ENCODE measurements at places on chromosomes 7 and 10.

- DNase-seq: no peak
These were observed 135.9 kb downstream of the ZNF92 start for GRCh38 chr7:65509368-65510186.

DNA sequence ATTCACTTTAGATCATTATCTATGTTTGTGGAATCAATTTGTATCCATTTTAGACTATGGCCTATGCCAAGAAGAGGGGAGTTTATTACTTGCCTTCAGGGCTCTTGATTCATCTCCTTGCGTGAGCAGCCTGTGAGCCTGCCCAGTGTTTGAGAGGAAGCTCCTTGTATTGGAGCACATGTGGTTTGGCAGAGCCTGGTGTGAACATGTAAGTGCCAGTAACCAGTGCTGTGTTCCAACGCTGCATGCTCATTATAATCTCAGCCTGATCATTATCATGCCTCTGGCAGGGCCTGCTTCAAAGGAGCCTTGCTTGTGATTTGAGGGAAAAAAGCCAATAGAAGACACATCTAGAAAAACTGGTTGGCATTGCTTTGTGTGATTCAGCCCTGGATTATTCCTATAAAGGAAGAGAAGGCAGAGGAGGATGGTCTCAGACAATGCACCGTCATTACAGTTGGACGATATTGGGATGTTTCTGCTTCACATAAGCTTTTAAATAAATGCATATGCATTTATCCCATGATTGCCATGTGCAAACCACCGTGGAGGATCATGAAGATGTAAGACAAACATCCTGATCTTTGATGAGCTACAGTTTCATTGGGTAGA, 203.4 kb upstream of the AHR start:
- DNase-seq: no peak

- DNase-seq: no peak
These were observed 207.7 kb downstream of the PTN start for GRCh38 chr7:137135654-137136350.

DNA sequence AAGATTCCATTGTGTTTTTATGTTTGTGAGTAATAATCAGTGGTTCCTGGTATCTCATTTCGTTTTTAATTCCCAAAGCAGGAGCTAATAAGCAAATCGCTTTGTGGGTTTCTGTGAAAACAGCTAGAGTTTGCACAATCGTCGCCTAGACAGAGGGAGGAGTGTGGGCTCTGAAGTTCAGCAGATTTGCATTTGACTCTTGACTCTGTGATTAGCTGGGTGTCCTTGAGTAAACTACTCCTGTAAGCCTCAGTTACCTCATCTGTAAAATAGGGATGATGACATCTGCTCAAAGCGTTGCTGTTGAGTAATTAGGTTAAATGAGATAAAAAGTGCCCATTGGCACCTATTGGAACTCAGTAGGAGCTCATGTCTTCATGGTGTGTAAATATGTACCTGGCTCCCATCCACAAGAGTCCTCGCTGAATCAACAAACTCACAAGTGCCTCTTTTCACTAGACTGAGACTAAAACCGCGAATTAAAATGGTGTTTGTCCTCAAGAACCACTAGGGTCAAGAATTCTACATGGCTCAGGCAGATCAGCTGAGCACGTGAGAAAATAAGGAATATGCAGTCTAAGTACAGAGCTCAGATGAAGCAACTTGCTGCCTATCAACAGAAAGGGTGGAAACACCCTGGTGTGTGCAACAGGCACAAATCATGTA, 385.8 kb upstream of the C7orf33 start:
- DNase-seq: no peak

GRCh38 chr10:110366635-110367034, 61.9 kb upstream of the SMNDC1 start:
- no peak for DNase-seq

DNA sequence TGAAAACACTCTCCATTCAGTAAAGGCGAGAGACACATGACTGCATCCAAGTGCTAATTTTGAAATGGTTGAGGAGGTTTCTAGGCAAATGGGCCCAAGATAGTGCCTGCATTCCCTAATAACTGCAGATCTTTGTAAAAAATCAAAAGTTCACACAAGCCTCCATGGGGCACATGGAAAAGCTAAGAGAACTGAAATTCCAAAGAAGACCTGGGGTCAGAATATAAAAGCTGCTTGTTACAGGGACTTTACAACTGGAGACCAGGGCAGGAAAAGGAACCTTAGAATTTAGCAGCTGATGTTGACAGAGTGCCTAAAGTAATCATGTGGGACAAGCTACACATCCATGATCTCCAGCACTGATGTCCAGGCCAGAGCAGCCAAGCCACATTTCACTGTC, 10.0 kb upstream of the ABI1 start:
- DNase-seq: no peak

DNA sequence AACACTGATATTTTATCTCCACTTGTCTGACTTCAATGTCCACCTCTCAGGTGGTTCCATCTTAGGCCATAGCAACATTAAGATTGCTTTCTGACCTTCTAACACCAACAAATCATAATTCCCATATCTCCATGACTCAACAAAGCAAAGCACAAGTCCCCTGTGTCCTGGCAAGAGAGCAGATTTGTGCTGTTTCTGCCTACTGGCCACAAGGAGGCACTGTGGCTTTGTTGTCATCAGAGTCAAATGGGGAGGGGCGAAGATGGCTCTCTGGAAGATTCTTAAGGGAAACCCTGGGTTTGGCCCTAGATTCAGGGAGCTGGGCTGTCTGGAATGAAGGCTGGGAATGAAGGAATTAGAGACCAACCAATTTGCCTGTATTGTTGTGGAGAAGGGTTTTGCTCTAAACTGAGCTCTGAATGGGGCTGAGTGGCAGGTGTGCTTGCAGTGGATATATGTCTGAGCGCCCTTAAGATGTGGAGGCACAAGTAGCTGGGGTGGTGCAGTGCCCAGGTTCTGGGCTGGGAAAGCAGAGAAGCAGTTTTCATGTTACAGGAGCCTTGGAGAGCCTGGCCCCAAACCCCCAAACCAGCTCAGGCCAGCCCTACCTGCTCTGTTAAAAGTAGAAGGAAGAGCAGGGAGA, 154.8 kb upstream of the PRSS58 start:
- no peak for DNase-seq

DNA sequence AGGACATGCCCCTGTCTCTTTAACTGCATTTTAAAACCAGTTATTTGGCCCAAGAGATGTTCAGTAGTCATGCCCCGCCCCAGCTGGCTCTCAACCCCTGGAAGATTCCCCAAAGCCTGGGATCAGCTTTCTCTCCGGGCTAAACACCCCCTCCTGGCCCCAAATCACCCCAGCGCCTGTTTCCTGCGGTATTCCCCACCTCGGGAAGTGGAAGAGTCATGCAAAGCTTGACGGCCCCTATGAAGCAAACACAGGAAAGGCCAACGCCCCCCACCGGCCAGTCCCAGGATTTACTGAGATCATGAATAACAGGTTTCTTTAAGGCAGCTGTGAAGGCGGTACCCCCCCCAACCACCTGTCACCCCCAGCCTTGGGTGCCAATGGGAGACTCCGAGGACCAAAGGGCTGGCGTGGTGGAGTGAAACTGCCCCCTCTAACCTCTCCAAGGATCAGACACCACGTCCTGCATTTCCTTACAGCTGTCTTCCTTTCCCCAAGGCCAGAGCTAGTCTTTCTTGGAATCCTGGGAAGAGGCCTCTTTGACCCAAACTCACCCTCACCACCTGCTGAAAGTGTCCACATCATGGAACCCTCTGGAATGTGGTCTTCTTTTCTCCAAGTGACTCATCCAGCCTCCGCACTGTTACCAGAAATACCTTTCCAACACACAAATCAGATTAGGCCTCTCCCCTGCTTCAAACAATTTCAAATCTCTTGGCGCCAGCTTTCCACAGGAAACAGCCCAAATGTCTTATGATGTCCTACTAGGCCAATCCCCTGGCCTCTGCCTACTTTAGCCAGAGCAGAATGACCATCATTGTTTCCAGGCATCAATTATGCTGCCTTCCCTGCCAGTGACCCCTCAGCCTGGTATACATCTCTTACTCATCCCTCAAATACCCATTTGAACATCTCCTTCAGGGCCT, 301.5 kb downstream of the ZEB1 start:
- DNase-seq: no peak

DNA sequence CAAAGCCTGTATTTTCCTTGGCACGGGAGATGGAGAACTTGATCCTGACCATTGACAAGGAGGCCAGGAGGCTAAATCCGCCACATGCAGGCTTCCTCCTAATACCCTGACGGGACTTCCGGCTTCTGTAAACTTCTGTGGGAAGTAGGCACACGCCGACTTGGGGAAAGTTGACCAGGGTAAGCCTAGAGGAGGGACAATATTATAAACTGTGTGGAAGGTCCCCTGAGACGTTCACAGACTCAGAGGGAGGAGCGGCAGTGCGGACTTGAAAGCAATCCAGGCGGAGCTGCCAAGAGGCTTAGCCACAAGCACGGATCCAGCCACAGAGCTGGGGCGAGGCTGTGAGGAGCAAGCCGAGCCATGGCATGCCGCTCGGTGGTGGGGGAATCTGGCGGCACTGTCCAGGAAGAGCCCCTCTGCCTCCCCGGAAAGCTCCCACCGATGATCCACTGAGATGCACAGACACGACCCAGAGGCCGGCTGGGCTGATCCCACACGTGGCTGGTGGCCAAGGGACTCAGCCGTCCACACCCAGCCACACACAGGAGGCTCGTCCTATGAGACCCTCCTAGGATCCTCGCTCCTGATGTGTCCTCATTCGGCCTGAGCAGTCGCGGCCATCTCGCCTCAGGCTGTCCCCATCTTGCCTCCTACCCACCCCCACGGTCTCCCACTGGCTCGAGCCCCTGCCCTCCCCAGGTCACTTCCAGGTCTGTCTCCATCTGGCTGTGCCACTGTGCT, 40.0 kb upstream of the INSIG1 start:
- no peak for DNase-seq

GRCh38 chr7:23246555-23246954, at the start of gene GPNMB:
GPNMB (plus strand) TSS chr7:23246775; CDS start chr7:23246858, 83 bp downstream.
- DNase-seq: no peak

DNA sequence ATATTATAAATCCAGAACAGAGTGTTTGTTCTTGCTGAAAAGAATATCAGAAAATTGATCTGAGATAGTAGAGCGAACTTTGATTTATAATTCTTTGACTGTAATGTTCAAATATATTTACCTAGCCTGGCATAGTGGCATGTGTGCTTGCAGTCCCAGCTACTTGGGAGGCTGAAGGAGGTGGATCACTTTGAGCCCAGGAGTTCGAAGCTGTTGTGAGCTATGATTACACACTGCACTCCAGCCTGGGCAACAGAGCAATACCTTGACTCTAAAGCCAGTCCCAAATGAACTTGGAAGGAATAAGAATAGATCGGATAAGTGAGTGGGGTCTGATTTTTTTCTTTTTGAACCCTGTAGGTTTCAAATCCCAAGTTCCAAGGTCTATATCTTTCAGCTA, 23.5 kb downstream of the GNG11 start:
- no peak for DNase-seq
